ENCODE measurements at places on chromosomes 1 and 21. TPM values are rescaled to one million over a fixed set of nuclear protein-coding genes. Genes with fewer than 3 reads are reported as not detected.

The AIM2 gene
- 5.2 TPM for total RNA-seq

The TCP10L gene
- not detected for total RNA-seq

The S100A7 gene
- not detected for total RNA-seq

The NR1I3 gene
- total RNA-seq: not detected

DNA sequence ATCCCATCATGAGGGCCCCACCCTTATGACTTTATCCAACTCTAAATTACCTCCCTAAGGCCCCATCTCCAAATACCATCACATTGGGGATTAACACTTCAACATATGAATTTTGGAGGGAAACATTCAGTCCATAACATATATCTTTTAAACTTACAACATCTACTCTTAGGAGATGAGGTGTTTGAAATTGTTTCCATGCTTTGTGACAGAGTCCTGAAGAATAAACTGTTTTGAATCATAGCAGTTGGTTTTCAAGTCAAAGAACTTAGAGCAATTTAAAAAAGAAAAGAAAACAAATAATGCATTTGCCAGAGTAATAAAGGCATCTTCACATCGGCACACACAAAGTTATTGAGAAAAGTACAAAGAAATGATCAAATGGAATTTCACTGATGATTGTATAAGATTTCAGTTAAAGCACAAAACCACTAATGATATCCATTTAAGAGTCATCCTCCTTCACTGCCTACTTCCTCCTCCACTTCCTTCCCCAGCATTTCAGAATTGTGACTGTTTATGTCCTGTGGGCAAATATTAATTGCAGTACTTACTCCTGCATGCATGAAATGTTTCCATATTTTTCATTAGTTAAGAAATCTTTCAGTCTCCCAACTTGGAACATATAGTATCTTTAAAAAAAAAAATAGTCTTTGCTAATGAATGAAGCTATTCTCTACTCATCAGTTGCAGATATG, 202.0 kb downstream of the LRRC40 start:
- DNase-seq: no peak

DNA sequence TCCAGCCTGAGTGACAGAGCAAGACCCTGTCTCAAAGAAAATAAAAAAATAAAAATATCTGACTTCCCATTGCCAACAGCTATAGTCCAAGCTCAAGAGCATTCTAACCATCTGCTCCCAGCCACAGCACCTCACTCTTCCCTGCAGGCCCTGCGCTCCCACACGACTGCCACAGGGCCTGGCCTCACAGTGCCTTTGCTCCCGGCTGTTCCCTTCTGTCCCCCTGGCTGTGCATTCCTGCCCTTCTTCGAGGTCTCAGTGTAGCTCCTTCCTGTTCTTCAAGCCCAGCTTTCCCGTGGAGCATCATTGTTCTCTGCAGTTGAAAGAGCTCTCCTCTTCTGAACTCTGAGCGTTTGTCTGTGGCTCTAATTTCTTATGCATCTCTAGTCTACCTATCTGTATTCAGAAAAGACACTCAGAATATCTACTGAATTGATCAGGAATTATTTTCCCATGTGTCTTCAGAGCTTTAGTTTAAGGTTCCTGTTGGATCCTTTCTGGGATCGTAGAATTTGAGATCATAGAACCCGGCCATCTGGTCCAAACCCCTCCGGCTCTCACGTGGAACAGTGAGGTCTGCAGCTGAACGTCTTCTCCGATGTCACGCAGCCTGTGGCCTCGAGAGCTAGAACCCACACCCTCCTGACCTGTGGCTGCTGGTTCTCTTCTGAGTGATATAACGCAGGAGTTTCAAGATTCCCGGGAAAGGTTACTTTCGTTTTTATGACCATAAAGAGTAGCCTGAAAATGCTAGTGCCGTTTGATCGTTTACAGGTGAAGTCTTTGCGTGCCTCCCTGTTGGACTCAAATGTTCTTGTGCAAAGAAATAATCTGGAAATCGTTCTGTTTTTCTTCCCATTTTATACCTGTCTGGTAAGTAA, 54.4 kb downstream of the DOP1B start:
- no peak for DNase-seq

DNA sequence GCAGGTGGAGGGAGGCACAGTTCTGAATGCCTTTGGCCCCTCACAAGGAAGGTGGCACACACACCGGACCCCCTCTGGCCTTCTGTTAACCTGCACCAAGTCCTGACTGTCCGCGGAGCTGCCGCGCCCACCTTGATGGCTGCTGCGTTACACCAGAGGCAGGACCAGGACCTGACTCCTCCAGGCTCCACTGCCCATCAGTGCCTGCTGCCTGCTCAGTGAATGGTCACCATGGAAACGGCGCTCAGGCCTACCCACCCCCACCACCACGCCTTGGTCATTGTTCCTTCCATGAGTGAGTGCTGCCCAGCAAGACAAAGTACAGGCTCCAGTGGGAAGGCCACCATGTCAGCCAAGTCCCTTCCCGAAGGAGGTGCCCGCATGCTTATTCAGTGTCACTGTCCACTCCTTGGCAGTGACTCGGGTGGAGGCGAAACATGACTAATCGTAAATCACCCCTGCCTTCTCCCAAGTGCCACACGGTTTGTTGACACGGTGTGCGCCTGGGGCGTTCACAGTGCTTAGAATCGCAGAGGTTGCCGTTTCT, 57.3 kb downstream of the SLC37A1 start:
- DNase-seq: no peak

DNA sequence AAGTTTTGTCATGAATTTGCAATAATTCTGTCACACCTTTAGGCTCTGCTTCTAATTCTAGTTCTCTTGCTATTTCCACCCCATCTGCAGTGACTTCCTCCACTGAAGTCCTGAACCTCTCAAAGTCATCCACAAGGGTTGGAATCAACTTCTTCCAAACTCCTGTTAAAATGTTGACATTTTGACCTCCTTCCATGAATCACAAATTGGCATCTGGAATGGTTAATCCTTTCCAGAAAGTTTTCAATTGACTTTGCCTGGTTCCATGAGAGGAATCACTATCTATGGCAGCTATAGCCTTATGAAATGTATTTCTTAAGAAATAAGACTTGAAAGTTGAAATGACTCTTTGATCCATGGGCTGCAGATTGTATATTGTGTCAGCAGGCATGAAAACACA, 19.7 kb upstream of the SFT2D2 start:
- DNase-seq: no peak

GRCh38 chr1:36109041-36109679, 15.9 kb downstream of the COL8A2 start:
- DNase-seq: no peak

DNA sequence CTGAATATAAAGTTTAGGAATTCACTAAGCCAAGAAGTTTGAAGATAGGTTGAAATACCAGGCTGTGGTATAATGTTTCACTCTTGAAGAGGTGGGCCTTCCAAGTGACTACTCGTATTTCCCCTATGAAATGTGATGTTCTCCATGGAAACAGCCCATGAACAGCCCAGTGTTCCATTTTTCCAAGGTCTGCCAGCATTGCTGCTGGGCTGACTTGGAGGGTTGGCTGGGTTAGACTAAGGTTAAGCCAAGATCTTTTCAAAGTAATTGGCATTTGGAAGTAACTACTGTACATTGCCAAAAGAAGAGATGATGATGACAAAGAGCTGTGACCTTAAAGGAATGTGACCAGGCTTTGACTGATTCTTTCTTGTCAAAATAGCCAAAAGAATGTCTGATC, 73.8 kb downstream of the RPE65 start:
- DNase-seq: no peak

DNA sequence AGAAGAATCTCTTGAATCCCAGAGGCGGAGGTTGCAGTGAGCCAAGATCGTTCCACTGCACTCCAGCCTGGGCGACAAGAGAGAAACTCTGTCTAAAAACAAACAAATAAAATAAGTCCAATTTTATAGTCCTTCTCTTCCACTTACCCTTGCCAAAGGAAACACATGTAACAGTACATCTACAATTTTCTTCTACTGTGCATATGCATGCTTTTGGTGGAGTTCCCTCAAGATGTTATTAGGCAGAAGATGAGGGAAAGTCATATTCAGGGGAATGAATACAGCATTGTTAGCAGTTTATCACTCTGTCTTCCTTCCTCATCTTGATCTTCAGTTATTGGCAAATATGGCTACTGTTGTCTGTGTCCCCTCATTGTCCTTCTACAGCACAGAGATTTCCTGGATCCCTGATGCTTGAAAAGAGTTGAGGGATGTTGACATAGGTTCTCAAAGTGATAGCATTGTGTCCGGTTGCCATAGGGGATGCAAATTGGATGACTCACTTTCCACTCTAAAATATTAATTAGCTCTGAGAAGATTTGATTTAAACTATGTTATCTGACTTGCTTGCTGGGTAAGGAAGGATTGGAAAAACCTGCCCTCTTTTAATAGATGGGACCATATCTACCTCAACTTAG, 1173.6 kb downstream of the KCNT2 start:
- DNase-seq: no peak

- DNase-seq: no peak
Observed at GRCh38 chr21:28754862-28755261, 237.8 kb downstream of the LTN1 start.
